ENCODE measurements at places on chromosomes 2 and 18.
A peak's percentile ranks its signal among the peaks of the same experiment; 100 is the strongest.

DNA sequence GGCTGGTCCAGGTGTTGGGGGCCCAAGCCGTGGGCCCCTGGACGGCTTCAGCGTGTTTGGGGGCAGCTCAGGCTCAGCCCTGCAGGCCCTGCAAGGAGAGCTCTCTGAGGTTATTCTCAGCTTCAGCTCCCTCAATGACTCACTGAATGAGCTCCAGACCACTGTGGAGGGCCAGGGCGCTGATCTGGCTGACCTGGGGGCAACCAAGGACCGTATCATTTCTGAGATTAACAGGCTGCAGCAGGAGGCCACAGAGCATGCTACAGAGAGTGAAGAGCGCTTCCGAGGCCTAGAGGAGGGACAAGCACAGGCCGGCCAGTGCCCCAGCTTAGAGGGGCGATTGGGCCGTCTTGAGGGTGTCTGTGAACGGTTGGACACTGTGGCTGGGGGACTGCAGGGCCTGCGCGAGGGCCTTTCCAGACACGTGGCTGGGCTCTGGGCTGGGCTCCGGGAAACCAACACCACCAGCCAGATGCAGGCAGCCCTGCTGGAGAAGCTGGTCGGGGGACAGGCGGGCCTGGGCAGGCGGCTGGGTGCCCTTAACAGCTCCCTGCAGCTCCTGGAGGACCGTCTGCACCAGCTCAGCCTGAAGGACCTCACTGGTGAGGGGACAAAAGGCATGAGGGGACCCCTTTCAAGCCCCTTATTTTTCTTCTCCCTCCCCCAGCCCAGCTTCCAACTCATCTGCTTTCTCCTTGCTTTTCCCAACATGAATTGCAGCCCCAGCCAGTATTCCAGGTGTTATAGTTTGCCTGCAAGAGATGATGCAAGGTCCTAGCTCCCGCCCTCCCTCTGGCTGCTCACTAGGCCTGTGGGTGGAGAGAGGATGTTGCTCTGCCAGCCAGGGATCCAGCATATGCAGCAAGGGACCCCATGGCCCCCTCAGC lies 2.9 kb upstream of the KHK start:
- no peak for DNase-seq

- DNase-seq: no peak
Observed at GRCh38 chr2:2222931-2223330, 108.1 kb downstream of the MYT1L start.

- peak; percentile 36 for DNase-seq
Observed at GRCh38 chr2:170298861-170299429, 121.0 kb downstream of the MYO3B start.

- no peak for DNase-seq
Observed at GRCh38 chr2:25651066-25651465, 22.3 kb downstream of the DTNB start.

DNA sequence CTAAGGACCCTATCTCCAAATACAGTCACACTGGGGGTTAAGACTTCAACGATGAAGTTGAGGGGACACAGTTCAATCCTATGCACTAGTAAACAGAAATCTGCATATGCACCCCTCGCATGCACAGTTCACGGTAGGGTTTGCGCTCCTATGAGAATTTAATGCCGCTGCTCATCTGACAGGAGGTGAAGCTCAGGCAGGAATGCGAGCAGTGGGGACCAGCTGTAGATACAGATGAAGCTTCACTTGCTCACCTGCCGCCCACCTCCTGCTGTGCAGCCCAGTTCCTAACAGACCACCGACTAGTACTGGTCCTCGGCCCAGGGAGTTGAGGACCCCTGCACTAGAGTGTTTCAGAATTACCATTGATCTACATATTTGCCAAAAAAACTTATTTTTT lies 40.0 kb upstream of the FAHD2A start:
- DNase-seq: no peak

DNA sequence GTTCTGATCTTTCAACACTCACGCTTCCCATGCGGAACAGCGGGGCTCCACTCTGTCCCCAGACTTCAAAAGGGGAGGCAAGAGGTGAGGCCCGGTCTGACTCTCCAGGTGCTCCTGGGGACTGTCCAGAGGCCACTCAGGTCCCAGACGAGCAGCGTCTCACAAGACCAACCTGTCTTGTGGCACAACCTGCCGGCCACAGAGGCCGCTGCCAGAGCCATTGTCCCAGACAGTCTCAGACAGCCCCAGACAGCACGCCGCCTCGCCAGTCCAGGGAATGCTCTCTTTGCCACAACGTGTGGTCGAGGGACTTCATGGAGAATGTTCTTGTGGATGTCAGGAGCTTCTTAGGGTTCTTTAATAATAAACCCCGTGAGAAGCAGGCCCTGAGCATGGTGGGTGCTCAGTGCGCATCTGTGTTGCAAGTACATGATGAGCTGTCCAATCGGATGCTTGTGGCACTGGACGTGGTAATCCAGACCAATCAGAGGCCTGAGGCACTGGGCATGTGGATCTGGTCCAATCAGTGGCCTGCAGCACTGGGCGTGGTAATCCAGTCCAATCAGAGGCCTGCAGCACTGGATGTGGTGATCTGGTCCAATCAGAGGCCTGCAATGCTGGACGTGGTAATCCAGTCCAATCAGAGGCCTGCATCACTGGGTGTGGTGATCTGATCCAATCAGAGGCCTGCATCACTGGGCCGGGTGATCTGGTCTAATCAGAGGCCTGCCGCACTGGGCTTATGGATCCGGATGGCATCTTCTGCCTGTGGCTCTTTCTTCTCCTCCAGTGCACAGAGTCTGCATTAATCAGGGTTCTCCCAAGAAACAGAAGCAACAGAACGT lies 76.4 kb downstream of the TMEM18 start:
- no peak for DNase-seq

- DNase-seq: no peak
Observed at GRCh38 chr2:197251576-197251975, 59.0 kb downstream of the ANKRD44 start.

DNA sequence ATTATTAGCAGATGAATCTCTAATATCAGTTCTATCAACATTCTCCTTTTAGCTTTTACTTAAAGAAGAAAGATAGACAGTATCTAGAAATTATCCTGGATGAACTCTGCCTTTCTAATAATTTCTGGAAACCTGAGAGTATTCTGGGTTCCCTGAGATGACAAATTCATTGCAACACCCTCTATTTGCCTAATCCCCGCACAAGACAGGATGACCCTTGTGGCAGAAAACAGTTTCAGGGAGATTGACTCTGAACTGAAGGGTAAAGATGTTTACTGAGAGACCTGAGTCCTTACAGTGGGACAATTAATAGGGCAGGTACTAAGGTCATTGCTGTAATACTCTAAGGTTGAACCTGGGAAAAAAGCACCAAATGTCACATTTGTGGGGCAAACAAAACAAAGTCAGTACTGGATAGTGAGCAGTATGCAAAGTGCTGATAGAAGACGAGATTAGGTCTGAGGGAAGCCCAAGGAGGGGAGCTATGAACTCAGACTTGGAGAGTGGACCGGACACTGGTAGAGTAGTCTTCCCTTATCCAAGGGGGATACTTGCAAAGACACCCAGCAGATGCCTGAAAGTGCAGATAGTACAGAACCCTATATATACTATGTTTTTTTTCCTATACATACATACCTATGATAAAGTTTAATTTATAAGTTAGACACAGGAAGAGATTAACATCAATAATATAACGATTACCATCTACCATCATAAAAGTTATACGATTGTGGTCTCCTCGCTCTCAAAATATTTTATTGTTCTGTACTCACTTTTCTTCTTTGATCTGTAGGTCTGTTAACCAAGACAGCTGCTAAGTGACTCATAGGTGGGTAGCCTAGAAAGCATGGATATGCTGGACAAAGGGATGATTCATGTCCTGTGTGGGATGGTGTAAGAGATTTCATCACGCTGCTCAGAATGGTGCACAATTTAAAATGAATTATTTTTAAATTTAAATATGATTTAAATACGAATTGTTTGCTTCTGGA lies 148.3 kb upstream of the KLHL14 start:
- peak; percentile 78 for DNase-seq

GRCh38 chr2:165401285-165401852 lies 68.1 kb upstream of the CSRNP3 start:
- no peak for DNase-seq

DNA sequence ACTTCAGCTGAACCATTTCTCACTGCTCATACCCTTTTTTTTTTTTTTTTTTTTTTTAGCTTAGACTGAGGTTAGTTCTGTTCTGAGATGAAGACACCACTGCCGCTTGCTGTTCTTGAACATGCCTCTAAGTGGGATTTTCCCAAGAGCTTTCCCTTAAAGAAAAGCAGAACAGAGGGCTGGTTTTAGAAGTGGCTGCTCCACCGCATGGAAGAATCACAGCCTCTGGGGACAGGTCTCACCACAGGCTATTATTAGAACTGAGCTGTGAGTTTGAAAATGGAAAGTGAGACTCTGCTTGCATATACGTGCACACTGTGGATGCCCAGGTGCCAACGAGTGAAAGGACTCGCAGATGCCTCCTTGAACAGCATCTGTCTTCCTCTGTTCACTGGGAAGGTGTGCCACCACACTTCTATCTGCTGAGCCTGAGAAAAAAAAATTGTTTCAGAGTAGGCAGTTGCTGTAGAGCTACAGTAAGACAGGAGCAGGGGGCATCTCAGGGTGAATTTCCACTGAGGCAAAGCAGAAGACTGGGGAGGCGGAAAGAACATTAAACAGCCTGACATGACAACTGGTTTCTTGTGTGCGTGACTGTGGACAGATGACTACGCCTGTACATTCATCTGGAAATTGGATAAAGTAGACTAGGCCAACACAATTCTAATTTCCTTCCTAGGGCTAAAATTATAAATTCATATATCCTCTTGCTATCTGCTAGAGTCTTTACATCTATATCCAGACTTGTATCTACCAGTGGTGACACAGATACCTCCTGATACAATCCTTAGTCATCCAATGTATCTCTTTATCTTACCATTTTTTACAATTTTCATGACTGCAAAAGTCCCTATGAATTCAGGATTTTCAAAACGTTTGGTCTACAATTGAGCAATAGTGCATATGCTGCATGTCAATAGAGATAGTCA lies 1045.7 kb upstream of the CELF4 start:
- DNase-seq: peak; percentile 50

GRCh38 chr2:202035941-202036372 lies 2.3 kb downstream of the FZD7 start:
- no peak for DNase-seq

GRCh38 chr2:222861411-222862105 lies 722 bp downstream of the ACSL3 start:
- peak; percentile 55 for DNase-seq

DNA sequence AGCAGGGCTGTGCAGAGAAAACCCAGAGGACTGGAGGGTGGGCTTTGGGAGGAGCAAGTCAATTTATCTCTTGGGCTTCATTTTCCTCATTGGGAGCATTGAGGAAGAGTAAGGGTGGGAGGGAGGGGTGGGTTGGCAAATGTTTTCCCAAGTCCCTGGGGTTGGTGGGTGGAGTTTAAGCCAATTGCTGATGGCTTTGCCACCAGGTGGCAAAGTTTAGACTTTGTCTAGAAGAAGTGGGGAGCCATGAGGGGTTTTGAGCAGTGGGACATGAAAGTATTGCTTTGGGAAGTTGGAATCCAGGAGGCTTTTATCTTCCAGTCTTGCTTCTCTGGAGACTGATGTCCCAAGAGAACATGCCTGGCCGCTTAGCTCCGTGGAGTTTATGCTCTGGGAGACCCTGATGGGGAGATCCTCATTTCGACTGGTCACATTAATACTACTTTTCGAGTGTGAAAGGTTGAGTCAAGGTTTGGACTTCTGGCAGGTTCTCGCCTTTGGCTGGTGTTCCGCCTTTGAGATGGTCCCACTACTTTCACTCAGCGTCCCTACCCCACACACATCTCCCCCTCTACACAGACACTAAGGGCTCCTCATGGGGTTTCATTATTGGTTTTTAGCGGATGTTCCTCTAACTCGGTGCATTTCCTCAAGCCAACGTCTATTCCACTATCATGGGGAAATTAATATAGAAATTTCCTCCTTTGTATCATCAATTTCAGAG lies 126.7 kb downstream of the PRKCE start:
- peak; percentile 12 for DNase-seq

DNA sequence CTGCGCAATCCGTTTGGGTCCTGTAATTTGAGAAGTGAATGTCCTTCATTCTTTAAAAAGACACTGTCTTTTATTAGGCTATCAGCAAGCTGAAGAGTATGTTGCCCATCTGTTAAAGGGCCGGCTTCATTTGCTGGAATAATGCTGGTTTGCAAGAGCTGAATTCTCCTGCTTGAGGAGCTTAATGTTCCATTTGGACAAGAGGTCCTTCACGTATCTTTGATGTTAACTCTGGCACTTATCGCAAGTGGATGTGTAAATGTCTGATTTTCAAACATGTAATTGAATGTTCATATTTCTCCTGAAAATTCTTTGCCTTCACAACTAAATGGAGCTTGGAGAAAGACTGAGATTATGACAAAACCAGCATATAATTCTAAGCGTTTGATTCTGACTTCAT lies 280.8 kb upstream of the NRP2 start:
- DNase-seq: no peak

Measured in NCI-H69 (cell line).